ENCODE measurements at places on chromosomes 3 and 15. TPM values are rescaled to one million over a fixed set of nuclear protein-coding genes. Genes with fewer than 3 reads are reported as not detected.

GRCh38 chr15:40472171-40472727, 1.5 kb downstream of the CHST14 start:
- no peak for DNase-seq

DNA sequence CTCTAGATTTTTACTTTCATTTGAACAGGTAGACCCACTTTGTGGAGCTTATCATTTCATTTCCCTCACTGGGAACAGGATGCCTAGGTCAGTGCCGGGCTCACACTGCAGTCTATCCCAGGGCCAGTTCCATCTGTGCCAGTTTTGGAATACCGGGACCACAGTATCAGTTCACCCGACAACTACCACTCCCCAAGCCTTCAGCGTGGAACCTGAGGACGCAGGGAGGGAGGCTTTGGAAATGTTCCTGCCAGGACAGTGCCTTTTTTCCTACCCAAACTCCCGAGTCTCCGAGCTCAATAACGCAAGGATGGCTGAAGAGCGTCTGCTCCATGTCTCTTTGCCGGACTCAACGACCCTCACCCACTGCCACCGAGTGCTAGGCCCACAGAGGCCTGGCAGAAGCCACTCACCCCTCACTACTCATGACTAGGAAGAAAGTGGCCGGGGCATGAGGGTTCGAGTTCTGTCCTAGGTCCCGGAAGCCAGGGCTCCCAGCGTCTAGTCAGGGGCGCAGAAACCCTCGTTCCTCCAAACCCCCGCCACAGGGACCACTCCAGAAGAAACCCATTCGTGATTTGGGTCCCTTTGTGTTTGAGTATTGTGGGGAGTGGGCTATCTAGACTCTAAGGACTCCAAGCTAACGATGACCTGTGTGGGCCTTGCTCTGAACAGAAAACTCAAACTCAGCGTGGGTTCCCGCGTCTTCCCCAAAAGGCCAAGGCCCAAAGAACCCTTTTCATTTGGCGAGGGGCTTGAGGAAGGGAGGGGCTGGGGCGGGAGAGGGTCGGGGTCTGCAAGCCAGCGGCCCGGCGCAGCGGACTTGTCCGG, 11.4 kb downstream of the ZIC1 start:
- DNase-seq, result no peak

DNA sequence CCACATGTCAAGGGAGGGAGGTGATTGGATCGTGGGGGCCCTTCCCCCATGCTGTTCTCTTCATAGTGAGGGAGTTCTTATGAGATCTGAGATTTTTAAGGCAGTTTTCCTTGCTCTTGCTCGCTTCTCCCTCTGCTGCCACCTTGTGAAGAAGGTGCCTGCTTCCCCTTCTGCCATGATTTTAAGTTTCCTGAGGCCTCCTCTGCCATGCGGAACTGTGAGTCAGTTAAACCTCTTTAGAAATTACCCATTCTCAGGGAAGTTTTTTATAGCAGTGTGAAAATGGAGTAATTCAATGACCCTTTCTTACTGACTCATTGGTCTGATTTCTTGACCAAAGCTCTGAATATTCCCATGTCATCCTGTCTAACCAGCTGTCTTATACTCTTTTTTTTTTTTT, 484.4 kb upstream of the TPRG1 start:
- no peak for DNase-seq

- DNase-seq, result no peak
Measured at GRCh38 chr3:21062831-21063294, 688.1 kb downstream of the ZNF385D start.

GRCh38 chr15:66748708-66749035, 46.6 kb downstream of the SMAD6 start:
- no peak for DNase-seq

DNA sequence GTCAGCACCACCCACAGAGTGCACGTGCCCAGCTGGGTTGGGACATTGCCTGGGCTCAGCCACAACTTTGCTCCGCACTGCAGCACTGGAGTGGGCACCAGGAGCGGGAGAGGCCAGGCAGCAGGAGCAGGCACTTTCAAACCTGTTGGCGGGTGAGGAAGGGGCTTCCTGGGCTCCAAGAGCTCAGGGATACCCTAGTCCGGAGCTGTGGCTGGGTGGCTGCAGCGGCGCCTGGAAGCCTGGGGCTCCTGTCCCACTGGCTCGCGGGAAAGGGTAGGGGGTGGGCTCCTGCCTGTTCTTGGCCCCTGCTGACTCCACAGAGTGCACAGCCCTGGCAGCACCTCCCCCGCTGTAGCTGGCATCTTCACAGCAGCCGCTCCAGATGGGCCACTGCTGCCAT, 417.6 kb upstream of the RGMA start:
- DNase-seq, result no peak

DNA sequence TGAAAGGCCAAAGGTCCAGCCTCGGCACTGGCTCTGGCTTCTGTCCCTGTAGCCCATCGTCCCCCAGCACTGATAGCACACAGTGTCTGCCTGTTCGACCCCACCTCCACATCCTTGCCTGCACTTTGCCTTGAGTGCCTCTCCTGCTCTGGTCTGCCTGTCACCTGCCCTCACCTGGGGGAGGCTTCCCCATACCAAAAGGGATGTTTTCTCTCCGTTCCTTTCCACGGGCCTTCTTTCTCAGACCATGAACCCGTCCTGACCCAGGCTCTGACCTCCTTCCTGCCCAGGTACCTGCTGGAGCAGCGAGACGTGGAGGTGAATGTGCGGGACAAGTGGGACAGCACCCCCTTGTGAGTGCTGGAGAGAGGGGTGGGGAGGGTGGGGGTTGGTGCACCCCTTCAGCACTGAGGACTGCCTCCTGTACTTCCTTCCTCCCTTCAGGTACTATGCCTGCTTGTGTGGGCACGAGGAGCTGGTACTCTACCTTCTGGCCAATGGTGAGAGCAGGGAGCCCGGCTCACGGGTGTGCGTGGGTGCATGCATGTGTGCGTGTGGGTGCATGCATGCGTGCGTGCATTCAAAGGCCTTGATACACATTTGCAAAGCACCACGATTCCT, 1.5 kb downstream of the ABTB1 start:
- peak; percentile 56 for DNase-seq

DNA sequence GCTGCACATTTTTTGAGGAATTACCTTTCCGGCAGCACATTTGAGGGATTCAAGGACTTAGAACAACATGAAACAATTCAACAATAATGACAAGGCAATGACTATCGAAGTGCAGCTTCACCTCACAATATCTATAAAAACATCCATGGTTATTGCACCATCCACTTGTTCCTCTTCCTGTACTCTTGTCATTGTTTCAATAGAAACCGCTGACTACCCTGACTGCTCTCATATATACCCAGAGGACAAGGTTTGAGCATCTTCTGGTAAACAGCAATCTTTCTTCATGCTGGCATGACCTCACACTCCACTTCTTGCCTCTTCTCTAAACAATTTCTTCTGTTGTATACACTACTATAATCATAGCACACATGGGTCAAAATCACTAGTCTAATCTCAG, 864.9 kb downstream of the FHIT start:
- no peak for DNase-seq

GRCh38 chr3:111538681-111539083, 3.3 kb upstream of the CD96 start:
- DNase-seq, result peak; percentile 64

- no peak for DNase-seq
Measured at GRCh38 chr3:191774485-191774884, 313.5 kb downstream of the PYDC2 start.

- no peak for DNase-seq
Measured at GRCh38 chr3:58681863-58682262, 15.3 kb upstream of the FAM3D start.

Gene TIGIT
- 4.7 TPM for total RNA-seq

Gene CHCHD6
- 18.5 TPM for total RNA-seq

Gene CADM2
- total RNA-seq, result not detected

Gene ACP3
- not detected for total RNA-seq

Gene SKOR1
- total RNA-seq, result 0.09 TPM
